Smooth muscle cell of the brain vasculature (primary cell): ENCODE measurements at places on chromosomes 7 and 10.

- no peak for DNase-seq
Observed at GRCh38 chr10:100004805-100005510, 4.8 kb downstream of the DNMBP start.

DNA sequence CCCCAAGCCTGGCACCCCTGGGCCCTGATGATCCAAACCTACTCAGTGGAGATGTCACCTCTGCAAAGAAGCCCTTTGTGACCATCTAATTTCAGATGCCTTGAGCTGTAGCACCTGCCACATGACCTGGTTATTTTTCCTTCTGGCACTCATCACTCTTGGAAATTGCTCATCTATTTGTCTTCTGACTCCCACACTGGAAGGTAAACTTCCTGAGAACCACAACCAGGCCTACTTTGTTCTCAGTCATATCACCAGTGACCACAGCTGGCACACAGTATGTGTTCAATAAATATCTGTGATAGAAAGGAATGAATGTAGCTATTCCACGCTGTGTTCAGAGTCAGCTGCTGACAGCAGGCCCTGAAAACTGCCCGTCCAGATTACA lies 97.1 kb downstream of the SH3PXD2A start:
- no peak for DNase-seq

- no peak for DNase-seq
Observed at GRCh38 chr7:97006055-97006815, 882 bp downstream of the DLX6 start.

DNA sequence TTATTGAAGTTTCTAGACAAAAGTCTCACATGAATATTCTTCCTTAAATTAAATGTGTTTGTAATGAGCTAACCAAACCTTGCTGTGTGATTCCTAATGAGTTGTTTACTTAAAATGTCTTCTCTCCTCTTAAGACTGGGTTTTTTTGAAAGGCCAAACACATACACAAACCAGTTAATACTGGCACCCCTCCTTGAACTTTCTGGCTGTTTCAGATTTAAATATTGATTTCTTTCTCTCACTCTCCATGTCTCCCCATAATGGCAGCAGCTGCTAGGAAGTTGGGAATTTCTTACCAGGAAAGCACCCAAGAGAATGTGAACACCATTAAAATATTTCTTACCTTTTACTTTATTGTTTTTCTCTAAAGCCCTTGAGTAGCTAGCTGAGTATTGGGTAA lies 11.4 kb upstream of the PTN start:
- DNase-seq: no peak

GRCh38 chr7:140624392-140625191 lies 16.0 kb downstream of the DENND2A start:
- DNase-seq: no peak

DNA sequence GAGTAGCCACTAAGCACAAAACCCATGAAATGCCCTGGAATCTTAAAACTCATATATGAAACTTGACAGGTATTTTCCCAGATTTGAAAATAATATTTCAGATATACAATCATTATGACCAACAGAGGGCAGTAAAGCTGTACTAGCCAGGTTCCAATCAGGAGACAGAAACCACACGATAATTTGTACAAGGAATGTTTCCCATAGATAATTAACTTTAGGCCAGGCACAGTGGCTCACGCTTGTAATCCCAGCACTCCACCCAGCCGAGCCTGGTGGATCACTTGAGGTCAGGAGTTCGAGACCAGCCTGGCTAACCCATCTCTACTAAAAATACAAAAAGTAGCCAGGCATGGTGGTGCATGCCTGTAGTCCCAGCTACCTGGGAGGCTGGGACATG lies 31.0 kb upstream of the NUB1 start:
- no peak for DNase-seq

GRCh38 chr10:113313722-113314121 lies 239.1 kb upstream of the HABP2 start:
- no peak for DNase-seq

DNA sequence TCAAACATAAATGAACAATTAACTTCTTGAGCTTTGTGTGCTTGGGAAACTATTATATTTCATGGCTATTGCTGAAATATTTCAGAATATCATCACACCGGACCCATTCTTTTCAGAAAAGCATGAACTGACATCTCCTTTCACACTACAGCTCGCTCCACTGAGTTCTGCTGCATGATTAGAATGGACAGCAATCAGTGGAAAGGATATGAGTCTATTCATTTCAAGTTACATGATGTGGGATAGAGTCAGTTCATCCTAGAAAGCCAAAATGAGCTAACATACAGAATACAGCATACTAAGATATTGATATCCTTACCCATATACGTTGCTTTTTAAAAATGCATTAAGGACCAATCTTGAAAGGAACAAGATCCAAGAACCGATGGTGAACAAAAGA lies 1.1 kb upstream of the FAM53B start:
- no peak for DNase-seq

DNA sequence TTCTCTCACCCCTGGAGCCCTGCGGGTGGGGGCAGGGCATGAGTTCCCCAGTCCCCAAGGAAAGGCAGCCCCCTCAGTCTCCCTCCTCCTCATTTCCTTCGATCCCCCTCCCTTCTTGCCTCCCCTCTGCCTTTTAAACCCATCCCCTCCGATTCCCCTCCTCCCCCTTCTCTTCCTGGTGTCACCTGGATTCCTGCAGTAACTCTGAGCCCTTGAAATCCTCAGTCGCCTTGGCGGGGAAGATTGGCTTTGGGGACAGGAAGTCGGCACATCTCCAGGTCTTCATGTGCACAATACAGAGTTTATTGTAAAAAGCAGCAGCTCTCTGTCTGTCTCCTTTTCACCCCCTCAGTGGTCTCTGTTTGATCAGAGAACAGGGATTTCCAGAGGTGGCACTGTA lies 1.3 kb upstream of the MUC12 start:
- no peak for DNase-seq

- DNase-seq: no peak
Observed at GRCh38 chr10:4588824-4589223, 237.2 kb upstream of the AKR1E2 start.

DNA sequence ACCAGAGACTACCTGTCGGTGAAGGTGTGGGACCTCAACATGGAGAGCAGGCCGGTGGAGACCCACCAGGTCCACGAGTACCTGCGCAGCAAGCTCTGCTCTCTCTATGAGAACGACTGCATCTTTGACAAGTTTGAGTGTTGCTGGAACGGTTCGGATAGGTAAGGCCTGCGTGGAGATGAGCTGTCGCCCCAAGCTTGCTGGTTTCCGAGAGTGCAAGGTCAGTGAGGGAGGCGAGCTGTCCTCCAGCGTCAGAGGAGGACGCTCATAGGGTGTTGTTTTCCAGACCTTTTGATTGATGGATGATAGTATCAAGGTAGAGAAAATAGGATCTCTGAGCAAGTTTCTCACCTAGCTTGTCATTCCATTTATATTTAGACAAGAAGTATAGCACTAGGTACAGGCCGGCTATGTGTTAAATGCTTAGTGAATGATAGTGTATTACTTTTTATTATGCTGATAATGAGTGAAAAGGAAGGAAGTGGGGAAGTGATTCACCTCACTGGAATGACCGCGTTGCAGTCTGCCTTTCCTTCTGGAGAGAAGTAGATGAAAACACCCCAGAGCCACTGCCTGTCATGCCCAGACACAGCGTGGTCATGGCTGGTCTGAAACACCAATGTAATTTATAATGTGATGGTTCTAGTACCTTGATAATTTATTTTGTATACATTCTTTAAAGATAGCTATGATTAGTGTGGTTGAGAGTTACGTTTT lies 33.9 kb downstream of the BNIP3 start:
- DNase-seq: no peak

GRCh38 chr10:71878327-71879034 lies 27.4 kb upstream of the PSAP start:
- DNase-seq: no peak

DNA sequence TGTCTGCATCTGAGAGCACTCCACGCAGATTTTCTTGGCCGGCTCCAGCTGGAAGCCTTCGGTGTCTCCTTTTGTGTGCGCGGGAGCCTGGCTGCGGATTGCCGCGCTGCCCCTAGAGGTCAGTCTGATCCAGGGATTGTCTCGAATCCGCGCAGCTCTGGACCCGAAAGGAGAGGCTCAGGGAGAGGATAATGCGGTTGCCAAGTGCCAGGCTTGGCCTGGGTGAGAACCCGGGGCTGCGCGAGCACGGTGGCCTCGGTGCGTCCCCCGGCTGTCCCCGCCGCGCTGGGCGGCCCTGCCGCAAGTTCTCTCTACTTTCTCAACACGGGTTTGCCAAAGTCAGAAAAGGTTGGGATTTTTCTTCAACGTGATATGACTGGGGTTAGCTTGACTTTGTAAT lies 140.9 kb downstream of the ADCYAP1R1 start:
- DNase-seq: peak; percentile 2

- DNase-seq: no peak
Observed at GRCh38 chr10:70621503-70622078, 19.1 kb upstream of the PRF1 start.

- no peak for DNase-seq
Observed at GRCh38 chr10:97043563-97043855, 142.2 kb downstream of the SLIT1 start.

- no peak for DNase-seq
Observed at GRCh38 chr7:121329191-121330052, 622 bp downstream of the WNT16 start.

DNA sequence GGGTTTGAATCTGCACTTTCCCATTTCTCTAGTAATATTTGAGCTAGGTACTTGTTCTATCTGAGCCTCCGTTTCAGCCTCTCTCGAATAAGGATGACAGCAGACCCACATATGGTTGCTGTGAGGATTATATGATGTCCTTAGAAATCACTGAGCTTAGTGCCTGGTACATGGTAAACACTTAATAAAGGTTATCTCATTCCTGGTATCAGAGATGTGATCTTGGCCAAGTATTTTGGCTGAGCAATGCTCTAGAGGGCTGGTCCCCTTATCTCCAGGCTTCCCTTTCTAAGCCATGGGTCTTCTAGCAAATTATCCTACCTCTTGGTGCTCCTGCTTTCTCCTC lies 407 bp upstream of the MKRN1 start:
- DNase-seq: no peak

DNA sequence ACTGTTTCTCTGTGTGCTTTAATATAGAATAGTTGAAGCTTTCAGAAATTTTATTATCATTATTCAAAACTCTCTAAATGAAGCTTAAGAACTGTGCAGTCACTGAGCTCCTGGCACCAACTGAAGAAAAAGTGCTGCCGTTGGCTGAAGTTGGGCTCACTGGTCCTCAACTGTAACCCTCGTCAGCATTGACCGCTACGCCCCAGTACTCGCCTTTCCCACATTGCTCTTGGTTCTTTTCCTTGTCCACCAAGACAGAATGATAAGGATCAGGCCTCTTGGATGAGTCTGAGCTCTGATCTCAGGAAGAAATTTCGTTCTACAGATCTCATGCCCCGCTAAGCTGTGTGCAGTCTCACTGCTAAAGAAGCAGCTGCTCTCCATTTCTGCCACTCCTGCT lies 7.9 kb upstream of the TAF3 start:
- no peak for DNase-seq

- DNase-seq: no peak
Observed at GRCh38 chr7:95303013-95303905, 21.1 kb downstream of the PON1 start.

GRCh38 chr7:82701949-82702348 lies 258.4 kb upstream of the CACNA2D1 start:
- DNase-seq: no peak

DNA sequence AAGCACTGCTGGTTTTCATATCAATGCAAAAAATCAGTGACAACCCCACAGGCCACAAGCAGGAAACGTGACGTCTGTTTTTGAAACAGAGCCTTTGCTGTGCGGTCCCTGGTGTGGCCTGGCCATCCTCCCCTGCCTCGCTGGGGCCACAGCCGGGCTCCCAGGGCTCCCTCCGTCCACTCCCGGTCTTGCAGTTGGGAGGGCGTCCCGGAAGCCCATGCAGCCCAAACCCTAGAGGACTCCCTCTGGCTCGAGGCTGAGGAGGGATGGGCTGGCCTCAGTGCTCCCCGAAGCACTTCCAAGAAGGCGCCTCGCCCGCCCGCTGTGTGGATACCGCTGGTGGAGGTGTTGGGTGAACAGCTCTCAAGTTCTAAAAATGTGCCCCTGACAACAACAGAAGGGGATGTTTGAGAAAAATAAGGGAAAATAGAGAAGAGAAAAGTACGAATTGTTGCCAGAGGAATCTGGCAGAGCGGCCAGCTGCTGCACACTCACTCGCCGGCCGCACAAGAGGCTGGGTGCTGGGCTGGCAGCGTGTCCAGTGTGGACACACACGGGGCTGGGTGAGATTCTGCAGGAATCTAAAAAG lies 73.5 kb downstream of the ZRANB1 start:
- DNase-seq: no peak

- no peak for DNase-seq
Observed at GRCh38 chr7:5348134-5349004, 65.6 kb downstream of the SLC29A4 start.

DNA sequence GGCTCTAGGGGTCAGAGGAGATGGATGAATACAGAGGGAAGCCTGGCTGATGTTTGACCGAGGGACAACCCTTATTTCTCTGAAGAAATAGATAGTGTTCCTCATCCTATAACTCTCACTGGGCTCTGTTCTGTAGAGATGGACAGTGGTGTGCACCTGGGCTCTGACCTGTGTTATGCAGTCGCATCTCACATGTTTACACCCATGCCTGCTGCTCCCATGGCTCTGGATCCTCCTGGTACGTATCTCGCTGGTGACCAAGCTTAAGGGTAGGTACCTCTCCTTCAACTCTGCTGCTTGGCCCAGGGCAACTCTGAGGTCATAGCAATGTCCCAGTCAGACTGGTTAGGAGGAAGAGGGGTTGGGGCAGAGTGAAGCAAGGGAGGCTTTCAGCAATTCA lies 42.8 kb downstream of the ADRA2A start:
- DNase-seq: no peak

GRCh38 chr7:68936471-68937035 lies 661.7 kb upstream of the AUTS2 start:
- DNase-seq: no peak

- no peak for DNase-seq
Observed at GRCh38 chr7:95501261-95501832, 15.6 kb downstream of the ASB4 start.

DNA sequence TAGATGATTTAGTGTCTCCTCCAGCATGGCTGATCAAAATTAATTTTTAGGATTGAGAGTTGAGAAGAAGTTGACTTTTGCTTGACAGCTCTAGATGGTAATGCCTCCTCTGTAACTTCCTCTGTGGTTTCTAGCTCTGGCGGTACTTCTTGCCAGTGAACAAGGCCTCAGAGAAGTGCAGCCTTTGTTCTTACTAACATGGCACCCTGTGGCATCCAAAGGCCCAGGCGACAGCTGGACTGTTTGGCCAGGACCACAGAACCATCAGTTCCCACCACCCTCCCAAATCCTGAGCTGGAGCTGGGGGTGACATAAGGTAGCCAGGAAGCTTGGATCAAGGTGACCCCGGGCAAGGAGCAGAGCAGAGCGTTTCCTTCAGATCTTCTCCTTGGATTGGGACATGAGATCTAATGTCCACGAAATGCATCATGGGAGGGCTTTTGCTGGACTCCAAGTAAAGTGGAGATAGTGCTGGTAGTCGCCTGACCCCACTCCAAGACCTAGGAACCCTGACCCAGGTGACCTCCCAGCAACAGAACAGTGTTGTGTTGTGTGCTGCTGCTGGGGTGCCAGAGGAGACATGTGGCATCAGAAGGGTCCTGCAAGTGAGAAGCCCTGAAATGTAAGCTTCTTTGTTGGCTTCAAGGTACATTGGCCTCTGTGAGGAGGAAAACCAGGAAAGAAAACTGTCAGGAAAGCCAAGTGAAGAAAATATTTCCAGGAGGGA lies 41.8 kb downstream of the APBB1IP start:
- DNase-seq: no peak

- no peak for DNase-seq
Observed at GRCh38 chr7:50554431-50555322, 10.5 kb downstream of the DDC start.
